ENCODE measurements at places on chromosomes 12 and 14.

- DNase-seq, result no peak
These were observed 136.0 kb upstream of the KITLG start for GRCh38 chr12:88716240-88716639.

DNA sequence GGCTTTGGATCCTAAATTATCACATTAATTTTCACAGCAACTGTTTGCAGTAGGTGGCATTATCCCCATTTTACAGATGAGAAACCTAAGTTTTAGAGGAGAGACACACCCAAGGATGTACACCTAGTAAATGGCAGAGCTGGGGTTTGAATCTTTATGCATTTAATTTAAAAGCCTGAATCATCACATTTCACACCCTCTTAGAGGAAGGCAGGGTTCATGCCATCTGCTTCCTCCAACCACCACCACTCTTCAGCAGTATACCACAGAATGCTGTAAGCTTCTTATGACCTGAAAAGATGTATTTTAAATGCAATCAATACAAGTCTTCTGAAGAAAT lies 90.3 kb downstream of the CRADD start:
- no peak for DNase-seq

GRCh38 chr12:2251526-2252209 lies 198.9 kb downstream of the CACNA1C start:
- DNase-seq, result no peak

DNA sequence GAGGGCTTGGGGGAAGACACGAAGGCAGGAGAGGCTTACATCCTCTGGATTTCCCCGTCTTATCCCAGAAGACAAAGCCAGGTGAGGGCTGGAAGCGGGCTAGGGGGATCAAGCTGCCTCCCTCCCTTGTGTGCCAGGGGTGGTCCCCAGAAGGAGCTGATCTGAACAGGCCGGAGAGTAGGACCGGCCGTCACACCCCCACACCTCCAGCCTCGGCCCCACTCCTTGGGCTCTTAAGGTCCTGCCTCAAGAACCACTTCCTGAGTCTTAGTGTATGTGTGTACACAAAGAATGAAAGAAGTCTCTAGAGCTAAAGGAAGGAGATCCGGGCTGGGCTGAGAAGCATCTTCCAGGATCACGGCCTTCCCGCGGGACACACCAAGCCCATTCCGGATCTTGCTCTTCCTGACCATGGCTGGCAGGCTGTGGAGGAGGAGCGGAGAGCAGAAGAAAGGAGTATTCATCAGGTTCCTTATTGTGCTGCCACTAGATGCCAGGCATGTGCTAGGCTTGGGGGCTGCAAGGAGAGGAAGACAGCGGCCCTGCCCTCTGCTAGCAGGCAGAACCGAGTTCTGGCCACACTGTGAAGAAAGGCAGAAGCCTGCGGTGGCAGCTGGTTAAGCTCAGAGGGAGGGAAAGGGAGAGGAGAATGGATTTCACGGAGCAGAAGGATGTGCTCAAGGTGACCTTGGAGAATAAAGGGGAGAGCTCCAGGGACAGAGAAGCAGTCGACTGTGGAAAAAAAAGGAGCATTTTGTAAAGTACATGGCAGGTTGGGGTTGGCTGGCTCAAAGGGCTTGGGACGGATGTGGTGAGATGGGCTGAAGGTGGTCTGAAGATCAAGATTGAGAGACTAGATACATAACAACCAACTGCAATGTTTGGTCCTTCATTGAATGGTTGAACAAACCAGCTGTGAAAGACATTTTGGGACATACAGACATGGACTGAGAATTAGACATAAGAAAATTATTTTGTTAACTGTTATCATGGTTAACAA lies 1.3 kb upstream of the CD63 start:
- no peak for DNase-seq

DNA sequence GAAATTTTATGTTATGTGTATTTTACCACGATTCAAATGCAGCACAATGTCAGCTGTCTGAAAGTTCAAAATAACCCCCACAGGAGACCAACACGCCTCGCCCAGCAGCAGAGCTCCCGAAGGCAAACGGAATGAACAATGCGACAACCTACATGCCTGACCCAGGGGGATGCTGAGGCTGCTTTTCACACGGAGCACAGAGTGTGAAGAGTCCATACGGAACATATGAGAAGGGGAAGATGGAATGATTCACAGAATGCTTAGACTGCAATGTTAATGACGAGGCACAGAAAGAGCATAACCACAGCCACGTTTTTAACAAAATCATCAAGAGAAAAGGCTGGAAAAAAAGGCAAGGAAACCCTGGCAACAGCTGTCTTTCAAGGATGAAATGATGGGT lies 22.6 kb downstream of the ZFYVE21 start:
- DNase-seq, result no peak

- peak; percentile 46 for DNase-seq
These were observed 732 bp downstream of the SLC25A29 start for GRCh38 chr14:100305324-100306100.

GRCh38 chr12:2336409-2336829 lies 283.6 kb downstream of the CACNA1C start:
- DNase-seq, result no peak

DNA sequence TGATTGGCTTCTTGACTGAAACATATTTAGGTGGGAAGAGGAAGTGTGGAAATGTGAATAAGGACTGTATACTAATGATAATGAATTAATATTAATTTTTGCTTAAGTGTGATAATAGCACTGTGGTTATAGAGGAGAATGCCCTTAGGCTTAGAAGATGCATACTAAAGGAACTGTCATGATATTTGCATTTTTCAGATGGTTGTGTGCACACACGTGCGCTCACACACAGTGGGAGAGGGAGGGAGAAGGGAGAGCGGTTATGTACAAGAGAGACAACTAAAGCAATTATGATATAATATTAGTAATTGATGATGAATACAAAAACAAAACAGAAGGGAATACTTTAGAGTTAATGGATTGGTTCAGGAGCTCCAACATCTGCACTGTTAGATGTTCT lies 54.2 kb downstream of the RCOR1 start:
- DNase-seq, result no peak

Measured in stimulated activated CD4-positive, alpha-beta T cell treated with anti-CD3 and anti-CD28 coated beads, Interleukin-2, amount 100 ng/mL, for 24 hours (primary cell).